ENCODE measurements at places on chromosomes 6 and 20.

DNA sequence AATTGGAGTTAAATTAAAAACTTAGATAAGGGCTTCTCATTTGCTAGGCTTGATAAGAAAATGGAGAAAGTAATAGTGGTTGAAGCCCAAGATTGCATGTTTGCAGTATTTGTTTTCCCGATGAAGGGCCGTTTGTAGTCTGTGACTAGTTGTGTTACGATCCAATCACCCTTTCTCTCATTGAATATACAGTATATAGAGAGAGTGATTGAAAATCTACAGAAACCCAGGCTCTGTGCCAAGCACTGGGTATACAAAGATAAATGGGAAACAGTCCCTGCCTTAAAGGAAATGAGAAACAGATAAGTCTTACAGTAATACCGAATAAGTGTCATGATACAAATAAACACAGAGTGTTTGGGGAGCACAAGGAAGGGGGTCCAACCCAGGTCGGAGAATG, 55.2 kb upstream of the CDKAL1 start:
- no peak for DNase-seq

DNA sequence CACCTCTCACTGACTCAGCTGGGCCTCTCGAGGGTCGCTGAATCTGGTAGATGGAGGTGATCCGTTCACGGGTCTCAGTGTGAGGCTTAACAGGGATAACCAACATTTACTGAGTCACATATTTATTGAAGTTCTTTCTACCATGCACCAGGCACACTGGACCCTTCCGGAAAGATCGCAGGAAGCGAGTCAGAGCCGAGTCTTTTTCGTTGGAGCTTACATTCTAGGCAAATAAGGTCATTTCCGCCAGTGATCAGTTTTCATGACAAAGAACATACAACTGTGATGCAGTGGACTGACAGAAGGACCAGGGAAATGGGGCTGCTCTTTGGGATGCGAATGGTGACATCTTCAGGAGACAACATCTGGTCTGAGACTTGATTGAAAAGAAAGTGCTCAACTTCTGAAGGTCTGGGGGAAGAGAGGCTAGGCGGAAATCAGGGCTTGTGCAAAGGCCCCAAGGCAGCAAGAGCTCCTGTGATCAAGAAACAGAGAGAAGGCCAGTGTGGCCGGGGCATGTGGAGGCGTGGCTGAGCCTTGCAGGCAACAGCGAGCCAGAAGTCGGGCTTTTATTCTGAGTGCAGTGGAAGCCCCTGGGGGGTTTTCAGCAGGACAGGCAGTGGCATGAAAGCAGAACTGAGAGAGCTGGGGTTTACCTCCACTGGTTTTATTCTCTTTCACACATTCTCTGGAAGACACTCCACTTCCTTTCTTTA, 56.7 kb downstream of the APCDD1L start:
- no peak for DNase-seq

DNA sequence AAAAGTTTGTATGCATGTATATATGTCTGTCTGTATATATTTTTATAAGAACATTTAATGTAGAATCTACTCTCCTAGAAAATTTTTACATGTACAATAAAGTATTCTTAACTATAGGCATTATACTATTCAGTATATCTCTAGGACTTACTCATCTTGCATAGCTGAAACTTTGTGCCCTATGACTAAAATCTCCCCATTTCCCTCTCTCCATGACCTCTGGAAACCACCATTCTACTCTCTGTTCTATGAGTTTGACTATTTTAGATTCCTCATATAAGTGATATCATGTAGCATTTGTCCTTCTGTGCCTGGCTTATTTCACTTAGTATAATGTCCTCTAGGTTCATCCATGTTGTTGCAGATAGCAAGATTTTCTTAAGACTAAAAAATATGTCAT, 205.1 kb upstream of the SMLR1 start:
- DNase-seq, result no peak

DNA sequence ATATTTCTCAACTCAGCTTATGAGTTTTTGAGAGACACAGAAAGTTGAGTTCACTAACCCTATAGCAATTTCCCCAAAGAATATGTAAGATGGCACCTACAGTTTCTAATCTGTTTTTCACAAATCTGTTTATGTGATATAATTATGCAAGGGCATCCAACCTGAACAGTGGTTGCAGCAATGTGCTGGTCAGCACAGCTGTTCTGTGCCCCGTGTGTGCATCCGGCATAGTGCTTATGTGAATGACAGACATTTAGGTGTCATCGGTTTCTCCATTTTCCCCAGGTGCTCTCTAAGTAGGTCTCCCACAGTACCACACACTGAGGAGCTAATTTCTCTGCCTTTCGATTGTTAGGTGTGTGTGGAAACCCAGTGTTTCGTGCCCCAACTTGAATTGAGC, 7.7 kb upstream of the BACH2 start:
- DNase-seq, result no peak

- DNase-seq, result no peak
These were observed 68.8 kb upstream of the ARHGAP18 start for GRCh38 chr6:129778793-129779192.

GRCh38 chr6:116990679-116991078, 113.6 kb downstream of the RFX6 start:
- DNase-seq, result no peak

DNA sequence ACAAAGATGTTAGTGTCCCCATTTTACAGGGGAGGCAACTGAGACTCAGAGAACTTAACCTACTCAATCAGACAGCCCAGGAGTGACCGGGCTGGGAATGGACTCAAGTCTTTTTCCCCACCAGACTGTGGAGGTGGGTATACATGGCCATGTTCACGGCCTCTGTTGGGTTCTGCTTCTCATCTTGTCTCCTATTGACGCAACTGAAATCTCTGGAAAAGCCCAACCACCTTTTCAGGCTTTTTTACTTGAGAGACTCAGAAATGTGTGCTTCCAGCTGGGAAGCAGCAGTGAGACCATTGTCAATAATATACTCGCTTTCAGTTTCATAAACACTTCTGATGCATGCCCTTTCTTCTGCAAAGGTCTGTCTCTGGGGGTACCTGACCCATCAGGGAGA, 70.7 kb downstream of the SOBP start:
- DNase-seq, result no peak

DNA sequence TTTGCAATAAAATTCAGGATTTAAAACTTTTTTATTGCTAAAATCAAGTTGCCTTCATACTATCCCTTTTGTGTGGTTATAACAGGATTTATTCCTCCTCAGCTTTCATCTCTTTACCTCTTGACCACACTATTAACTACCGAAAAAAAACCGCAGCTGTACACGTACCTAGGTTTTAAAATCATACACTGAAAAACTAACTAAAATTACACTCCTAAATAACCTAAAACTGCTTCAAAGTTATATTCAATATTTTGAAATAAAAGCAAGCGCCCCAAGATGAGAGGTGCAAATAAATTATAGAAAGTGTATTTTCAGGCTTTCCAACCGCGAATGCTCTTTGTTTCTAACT, 1.4 kb downstream of the MPC1 start:
- no peak for DNase-seq

DNA sequence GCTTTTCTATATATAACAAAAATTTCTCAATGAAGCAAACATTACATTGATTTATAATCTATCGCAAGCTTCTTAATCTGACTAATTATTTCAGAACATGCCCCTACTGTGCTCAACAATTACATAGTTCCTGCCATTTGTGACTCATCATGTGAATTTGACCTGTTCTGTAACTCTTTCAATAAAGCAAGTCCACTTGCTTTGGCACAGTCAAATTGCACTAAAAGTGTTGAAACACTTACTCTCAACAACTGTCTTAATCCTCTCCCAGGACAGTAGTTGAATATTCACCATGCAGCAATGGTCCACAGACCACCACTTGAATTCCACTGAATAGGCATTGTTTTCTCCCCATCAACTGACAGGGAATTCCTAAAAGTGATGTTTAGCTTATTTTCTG, 67.7 kb upstream of the SPTLC3 start:
- no peak for DNase-seq

DNA sequence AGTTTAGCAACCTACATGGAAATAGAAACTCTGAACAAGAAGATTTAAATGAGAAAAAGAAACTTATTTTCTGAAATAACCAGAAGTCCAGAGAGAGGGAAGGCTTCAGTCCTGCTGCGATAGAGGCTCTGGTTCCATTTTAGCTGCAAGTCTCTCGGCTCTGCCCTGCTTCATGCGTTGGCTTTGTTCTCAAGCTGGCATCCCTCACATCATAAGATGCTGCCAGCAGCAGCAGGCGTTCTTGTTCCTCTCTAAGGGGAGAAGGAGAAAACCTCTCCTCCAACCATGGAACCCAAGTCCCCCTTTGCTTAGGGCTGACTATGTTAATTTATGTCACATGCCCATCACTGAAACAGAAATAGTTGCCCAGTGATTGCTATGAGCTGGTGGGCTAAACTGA, 46.4 kb upstream of the PMEPA1 start:
- DNase-seq, result no peak

GRCh38 chr6:118218156-118218555, 311.1 kb downstream of the SLC35F1 start:
- DNase-seq, result no peak

GRCh38 chr6:96907498-96907897, 9.8 kb upstream of the NDUFAF4 start:
- DNase-seq, result no peak

DNA sequence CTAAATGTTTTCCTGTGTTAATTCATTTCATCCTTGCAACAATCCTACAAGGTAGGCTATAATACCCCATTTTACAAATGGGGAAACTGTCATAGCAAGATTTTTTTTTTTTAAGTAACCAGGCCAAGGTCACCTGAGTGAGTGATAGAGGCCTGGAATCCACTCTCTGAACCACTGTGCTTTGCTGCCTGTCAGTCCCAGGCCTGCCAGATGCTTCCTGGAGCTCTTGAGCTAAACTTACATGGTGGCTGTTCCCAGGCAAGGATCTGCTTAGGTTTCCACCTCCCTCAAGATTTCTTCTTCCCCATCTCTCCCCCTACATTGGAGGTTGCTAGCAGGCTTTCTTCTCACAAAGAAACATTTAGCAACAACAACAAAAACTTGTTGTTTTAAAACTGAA, 32.7 kb upstream of the RNF8 start:
- no peak for DNase-seq

DNA sequence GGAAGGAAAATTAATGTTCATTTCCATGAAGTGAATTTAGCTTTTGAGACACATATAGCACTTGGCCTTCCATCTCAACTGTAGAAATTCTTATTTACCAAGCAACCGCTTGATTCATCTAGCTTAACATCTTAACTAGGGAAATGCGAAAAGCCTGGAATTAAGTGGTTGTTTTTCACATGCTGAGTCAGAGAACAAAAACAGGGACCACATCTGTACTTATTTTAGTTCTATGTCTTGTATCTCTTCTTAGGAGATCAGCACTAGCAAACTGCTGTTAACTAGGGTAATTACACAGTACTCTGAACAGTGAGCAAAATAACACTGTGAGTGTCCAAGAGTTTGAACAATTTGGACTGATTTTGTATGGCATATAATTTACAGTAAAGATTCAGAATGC, 590.9 kb upstream of the NRSN1 start:
- DNase-seq, result no peak

DNA sequence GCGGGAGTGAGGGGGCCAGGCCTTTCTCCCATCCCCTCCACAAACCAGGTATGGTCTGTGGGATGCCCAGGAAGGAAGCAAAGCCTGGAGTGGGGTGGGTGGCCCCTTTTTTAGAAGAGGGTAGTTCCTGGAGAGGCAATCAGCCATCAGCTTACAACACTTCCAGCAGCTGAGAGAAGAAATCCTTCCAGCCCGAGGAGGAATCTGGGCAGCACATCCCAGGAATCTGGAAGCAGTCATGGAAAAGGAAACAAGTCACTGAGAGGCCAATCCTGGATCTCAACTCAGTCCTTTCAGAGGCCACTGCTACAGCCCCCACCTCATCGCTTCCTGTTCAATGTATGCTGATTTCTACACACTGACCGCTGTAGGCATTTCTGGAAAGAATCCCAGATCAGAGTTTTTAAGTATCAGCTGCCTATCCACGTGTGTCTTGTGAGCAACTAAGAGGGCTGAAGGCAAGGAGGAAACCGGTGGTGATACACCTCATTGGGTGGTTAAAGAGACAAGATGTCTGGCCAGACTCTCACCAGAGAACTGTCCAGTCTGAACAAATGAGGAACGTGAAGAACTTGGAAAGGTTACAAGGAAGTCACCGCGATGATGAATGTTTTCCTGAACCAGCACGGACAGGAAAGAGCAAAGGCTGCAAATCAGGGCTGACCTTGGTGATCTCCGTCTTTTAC, 92.9 kb upstream of the SHLD1 start:
- DNase-seq, result peak; percentile 57

- no peak for DNase-seq
These were observed 3.1 kb upstream of the LAMA5 start for GRCh38 chr20:62370115-62370806.

DNA sequence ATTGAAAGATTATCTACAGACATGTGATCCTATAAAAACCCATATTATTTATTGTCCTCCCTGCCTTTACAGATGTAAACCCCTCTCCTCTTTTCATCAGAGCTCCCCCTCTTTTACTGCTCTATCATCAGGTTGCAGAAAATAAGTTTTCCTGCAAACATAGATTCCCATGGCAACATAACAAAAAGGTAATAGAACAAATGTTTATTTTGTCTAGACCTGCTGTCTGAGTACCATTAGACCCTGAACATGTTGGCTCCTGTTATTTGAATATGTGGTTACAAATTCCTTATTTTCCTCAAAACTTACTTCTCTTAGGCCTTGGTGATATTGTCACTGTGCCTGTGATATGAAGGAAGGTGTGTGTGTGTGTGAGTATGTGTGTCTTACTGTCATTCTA, 11.5 kb downstream of the MAPK14 start:
- DNase-seq, result no peak

- no peak for DNase-seq
These were observed 446.7 kb downstream of the BMP2 start for GRCh38 chr20:7214081-7214740.

DNA sequence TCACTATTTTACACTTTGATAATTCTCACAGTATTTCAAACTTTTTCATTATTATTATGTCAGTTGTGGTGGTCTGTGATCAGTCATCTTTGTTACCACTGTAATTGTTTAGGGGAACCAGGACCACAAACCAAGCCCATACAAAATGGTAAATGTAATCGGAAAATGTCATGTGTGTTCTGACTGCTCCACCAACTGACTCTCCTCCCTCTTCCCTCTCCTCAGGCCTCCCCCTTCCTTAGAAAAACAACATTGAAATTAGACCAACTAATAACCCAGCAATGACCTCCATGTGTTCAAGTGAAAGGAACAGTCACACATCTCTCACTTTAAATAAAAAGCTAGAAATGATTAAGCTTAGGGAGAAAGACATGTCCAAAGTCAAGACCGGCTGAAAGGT, 63.8 kb downstream of the GMDS start:
- DNase-seq, result no peak

- no peak for DNase-seq
These were observed 19.5 kb downstream of the PANK2 start for GRCh38 chr20:3908667-3909066.

GRCh38 chr6:141267420-141267819, 865.3 kb upstream of the GJE1 start:
- DNase-seq, result no peak

GRCh38 chr6:165052561-165053480, 256.6 kb downstream of the C6orf118 start:
- no peak for DNase-seq

- no peak for DNase-seq
These were observed 211.3 kb downstream of the ARID1B start for GRCh38 chr6:156988276-156989158.
